ENCODE measurements at places on chromosomes 3 and 15.

DNA sequence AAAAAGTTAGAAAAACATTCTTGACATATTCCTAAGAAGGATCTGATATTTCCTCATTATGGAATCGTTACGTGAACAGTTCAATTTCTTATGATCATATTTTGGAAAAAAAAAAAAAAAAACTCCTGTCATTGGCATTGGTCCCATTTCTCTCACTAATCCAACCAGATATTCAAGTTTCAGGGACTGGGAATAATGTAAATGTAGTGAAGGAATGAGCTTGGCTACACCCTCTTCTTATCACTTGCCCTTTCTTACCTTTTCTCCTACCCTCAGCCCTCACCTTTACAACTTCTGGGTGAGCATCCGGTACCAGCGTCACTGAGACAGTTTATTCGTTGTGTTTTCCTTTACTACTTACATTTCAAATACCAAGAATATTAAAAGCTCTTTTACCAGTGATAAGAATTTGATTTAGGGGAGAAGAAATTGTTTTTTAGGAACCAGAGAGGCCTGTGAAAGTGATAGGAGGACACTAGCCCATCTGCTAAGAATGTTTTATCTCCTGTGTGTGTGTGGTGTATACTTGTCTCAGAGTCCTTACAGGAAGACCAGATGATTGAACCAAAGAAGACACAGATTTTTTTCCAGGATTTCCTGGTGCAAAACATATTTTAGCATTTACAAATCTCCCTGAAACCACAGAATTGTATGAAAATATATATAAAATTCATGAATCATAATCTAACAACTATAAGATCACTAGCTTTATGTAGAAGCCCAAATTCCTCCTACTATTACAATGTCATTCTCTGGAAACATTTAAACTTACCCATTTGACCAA, 946.7 kb downstream of the ZPLD1 start:
- DNase-seq = no peak

- no peak for DNase-seq
These were observed 138.9 kb upstream of the COL8A1 start for GRCh38 chr3:99499235-99500158.

DNA sequence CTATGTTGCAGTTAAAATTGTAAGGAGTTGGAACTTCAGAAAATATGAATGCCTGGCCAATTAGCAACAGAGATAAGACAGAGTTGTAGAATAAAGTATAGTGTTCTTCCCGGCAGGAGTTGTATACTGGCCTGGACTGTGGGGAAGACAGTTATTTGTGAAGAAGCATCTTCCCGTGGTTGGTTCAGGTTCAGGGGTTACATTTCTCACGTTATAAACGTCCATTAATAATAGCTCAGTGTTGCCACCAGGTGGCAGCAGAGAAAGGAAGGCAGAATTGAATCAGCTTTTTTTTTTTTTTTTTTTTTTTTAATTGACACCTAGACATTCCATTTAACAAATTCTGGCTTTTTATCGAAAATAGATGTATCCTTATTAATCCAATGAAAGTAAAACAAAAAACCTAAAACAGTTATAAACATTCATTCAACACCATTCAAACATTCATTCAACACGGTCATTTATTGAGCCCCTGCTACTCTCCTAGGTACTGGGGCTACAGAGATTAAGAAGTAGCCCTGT, 66.4 kb upstream of the NR2E3 start:
- DNase-seq = no peak

GRCh38 chr15:77578641-77579372, 53.9 kb downstream of the LINGO1 start:
- no peak for DNase-seq

Data from thoracic aorta (tissue), 2 donors.